Smooth muscle cell of trachea (primary cell): ENCODE measurements at places on chromosomes 12 and 14. TPM values are rescaled to one million over a fixed set of nuclear protein-coding genes. Genes with fewer than 3 reads are reported as not detected.

GPX2 gene
- not detected in 2 replicates for total RNA-seq

KRT85 gene
- total RNA-seq = not detected in 2 replicates

NANOG gene
- under 0.01 TPM in 2 replicates for total RNA-seq

IL31 gene
- total RNA-seq = not detected in 2 replicates

TAS2R7 gene
- total RNA-seq = not detected in 2 replicates

LPAR5 gene
- total RNA-seq = not detected in 2 replicates

CRIP1 gene
- total RNA-seq = 1.3 and 2.5 TPM in 2 replicates

CCDC91 gene
- 28.9 and 31.4 TPM in 2 replicates for total RNA-seq

AMIGO2 gene
- total RNA-seq = 1.2 and 1.5 TPM in 2 replicates

MMP19 gene
- total RNA-seq = 8.4 and 12.1 TPM in 2 replicates

CLMN gene
- total RNA-seq = 0.44 and 1.5 TPM in 2 replicates

OVCH1 gene
- total RNA-seq = 0.15 and 0.83 TPM in 2 replicates

IL22 gene
- total RNA-seq = not detected in 2 replicates
